Non-pigmented ciliary epithelial cell (primary cell): ENCODE measurements at places on chromosomes 2 and 18.

DNA sequence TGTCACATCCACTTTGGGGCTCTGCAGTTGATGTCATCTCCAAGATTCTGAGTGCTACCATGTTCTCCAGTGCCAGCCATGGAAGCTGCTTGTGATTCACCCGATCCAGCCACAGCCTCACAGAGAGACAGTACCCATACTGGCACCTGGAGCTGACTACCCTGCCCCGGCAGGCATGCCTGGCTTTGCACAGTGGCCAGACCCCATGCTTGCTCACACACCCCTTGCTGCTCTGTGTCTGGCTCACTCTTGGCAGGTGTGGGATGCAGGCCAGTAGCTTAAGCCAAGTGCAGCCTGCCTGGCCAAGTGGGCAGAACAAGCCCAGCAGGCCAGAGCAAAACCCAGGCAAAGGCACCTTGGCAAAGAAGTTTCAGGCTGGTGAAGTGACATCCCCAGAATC lies 828.4 kb upstream of the VRK2 start:
- no peak for DNase-seq

- DNase-seq, result no peak
These were observed 8.3 kb upstream of the GPR148 start for GRCh38 chr2:130720528-130720927.

- DNase-seq, result no peak
These were observed 3.5 kb upstream of the SSB start for GRCh38 chr2:169795181-169795580.

DNA sequence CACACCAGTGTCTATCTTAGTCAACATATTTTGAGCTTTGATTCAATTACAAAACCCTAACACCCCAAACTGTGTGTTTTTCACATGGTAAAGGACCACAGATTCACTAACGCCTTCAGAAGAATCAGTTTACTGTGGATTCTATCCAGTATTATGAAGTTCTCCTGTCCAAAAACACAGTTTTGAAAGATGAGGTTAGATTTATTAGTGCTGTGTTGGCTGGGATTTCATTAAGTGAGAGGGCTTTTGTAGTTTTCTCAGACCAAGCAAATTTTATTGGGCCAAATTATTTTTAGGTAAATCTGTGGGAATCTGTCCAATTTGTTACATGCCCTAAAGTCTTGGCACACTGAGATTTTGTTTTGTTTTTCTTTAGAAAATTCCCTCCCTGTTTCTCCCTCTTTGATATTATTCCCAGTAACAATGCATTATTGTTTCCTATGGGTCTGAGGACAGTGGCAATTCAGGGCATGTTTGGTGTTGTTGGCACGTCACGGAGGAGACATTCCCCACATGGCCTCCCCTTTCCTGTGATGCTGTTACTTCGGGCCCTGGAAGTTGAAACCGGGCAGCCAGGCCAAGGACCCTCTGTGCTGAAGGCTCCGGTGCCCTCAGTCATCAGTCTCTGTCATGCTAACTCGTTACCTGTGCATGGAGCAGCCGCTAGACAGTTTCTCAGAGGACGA lies 87.5 kb upstream of the ALKAL2 start:
- no peak for DNase-seq

- no peak for DNase-seq
These were observed 83.9 kb downstream of the RPE start for GRCh38 chr2:210086292-210086691.

GRCh38 chr2:239936838-239937581 lies 88.1 kb downstream of the NDUFA10 start:
- no peak for DNase-seq

DNA sequence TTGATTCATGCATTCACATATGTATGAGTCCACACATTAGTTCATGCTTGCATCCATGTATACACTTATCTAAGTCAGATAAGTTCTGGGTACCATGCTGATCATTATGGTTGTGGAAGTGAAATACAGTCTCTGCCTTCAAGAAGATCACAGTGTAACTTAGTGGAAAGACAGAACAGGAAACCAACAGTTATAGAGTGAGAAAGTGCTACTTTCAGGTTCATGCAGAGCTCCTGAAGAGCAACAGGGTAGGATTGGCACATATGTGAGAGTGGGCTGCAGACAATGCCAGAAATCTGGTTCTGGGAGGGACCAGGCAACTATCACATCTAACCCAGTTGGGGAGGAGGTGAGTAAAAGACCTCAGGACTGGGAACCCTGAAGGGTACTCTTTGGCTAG lies 35.4 kb upstream of the PGAP1 start:
- DNase-seq, result no peak

DNA sequence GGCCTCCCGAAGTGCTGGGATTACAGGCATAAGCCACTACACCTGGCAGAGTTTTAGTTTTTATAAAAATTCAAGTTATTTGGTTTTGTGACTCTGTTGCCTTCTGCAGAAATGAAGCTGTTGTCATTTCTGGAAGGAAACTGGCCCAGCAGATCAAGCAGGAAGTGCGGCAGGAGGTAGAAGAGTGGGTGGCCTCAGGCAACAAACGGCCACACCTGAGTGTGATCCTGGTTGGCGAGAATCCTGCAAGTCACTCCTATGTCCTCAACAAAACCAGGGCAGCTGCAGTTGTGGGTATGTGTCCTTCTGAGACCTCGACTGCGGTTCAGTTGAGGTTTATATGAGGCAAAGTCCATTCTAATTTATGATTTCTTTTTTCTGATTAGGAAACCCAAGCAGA lies 7.2 kb downstream of the MTHFD2 start:
- DNase-seq, result no peak

- no peak for DNase-seq
These were observed 125.3 kb downstream of the TWIST2 start for GRCh38 chr2:238973038-238973739.

GRCh38 chr2:120625865-120626560 lies 109.7 kb upstream of the GLI2 start:
- no peak for DNase-seq

DNA sequence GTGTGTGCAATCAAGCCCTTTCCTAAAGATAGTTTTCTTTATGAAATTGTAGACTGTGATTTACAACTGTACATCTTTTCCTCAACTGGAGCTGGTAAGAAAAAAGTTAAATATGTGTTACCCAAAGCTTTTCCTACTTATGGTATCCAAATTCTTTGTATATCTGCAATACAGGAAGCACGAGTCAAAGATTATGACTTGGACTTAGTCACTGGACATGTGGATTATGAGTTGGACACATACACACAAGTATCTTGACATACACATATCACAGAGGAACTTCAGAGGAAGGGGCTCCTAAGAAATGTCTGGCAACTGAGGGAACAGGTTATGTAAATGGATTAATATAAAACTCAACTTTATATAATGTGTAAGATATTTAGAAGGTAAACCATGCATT lies 35.2 kb downstream of the PRELID3A start:
- no peak for DNase-seq

GRCh38 chr2:108459441-108459840 lies 10.4 kb downstream of the GCC2 start:
- DNase-seq, result no peak

- no peak for DNase-seq
These were observed 213.9 kb downstream of the GBX2 start for GRCh38 chr2:235954281-235954680.

DNA sequence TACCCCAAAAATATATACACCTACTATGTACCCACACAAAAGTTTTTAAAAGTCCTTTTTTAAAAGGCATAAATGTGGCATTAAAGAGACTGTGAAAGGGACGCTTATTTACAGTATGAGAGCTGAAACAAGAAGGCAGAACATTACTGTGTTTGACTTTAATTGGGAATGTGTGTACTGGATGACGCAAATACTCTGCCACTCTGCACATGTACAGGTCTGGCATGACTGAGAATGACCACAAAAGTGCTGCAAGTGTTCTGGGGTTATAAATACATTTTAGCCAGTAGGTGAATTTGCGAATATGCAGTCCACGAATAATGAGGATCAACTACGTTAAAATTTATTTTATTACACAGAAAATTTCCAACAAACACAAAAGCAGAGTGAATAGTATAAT lies 11.4 kb downstream of the DARS1 start:
- DNase-seq, result no peak
